ENCODE measurements at places on chromosomes 2 and 18. TPM values are rescaled to one million over a fixed set of nuclear protein-coding genes. Genes with fewer than 3 reads are reported as not detected.

DNA sequence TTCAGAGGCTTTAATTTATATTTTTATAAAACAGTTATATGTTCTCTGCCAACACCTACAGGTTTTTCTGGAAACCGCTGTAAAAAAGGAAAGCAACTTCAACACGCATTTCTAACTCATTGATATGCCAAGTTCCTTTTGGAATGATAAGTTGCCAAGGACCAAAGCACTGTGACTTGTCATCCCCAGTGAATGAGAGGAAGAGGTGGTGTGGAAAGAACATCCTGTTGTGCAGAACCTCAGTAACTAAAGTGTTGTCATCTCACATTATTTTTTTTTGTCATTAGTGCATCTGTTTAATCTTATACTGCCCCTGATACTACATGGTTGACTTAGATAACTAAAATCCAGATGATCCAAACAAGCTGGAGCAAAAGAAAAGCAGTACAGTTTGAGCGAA, 96.0 kb upstream of the NEUROD1 start:
- no peaks in the 10 kb centered on the region for H3K36me3 ChIP-seq
- H3K27me3 ChIP-seq, result no peaks in the 10 kb centered on the region
- H3K4me1 ChIP-seq, result peaks cover 8% of the 10 kb centered on the region
- H3K27ac ChIP-seq, result no peak overlapping the region

DNA sequence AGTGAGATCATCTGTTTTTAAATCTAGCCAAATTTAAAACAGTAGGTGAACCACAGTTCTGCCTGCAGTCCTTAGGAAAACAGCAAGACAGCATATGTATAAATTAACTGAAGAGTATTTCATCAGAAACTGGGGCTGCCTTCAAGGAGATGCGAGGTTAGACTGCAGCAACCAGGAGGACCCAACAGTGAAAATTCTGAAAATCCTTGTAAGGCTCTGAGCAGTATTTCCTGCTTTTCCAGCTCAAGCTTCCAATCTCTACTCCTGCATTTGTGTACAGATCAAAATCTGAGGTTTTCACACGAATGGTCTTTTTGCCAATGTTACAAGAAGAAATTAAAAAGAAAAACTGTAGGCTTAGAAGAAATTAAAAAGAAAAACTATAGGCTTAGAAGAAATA, 43.7 kb downstream of the CERKL start:
- no peak overlapping the region for H3K4me3 ChIP-seq
- H3K36me3 ChIP-seq, result no peaks in the 10 kb centered on the region
- no peaks in the 10 kb centered on the region for H3K4me1 ChIP-seq
- no peak for DNase-seq
- H3K27ac ChIP-seq, result no peak overlapping the region

- no peaks in the 10 kb centered on the region for H3K4me1 ChIP-seq
- no peaks in the 10 kb centered on the region for H3K27me3 ChIP-seq
- no peak for DNase-seq
- H3K36me3 ChIP-seq, result no peaks in the 10 kb centered on the region
- no peak overlapping the region for H3K4me3 ChIP-seq
Measured at GRCh38 chr2:138244501-138244925, 257.1 kb upstream of the SPOPL start.

GRCh38 chr18:49565612-49566011, 3.8 kb downstream of the LIPG start:
- peaks cover 27% of the 10 kb centered on the region for H3K4me1 ChIP-seq
- no peak overlapping the region for H3K27ac ChIP-seq
- DNase-seq, result no peak

DNA sequence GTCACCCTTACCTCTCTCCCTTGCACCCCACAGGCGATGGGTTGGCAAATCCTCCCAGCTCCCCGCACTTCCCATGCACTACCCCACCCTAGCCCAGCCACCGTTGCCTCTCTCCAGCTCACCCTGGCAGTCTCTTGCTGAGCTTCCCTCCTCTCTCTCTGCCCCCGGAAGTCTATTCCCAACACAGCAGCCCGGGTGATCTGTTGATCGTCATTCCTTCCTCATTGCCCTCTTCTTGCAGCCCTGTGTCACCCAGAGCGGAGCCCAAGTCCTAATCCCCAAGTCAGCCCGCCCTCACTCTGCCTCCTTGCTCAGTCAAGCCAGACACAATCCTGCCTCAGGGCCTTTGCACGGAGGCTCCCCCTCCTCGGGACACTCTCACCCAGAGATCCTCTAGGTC, 55.2 kb downstream of the CIB4 start:
- no peak for DNase-seq
- no peaks in the 10 kb centered on the region for H3K36me3 ChIP-seq
- H3K4me1 ChIP-seq, result no peaks in the 10 kb centered on the region
- no peak overlapping the region for H3K4me3 ChIP-seq
- no peak overlapping the region for H3K27ac ChIP-seq

Gene SERPINB12
- not detected for total RNA-seq

Data from esophagus muscularis mucosa (tissue), 4 donors.